Stimulated activated CD4-positive, alpha-beta T cell treated with anti-CD3 and anti-CD28 coated beads, TNF-alpha, amount 100 ng/mL, for 4 hours (primary cell): ENCODE measurements at places on chromosomes 3 and 15.

GRCh38 chr15:91942720-91943394 is 89.3 kb downstream of the SLCO3A1 start:
- peak; percentile 3 for DNase-seq

GRCh38 chr3:184594371-184595001 is 32.9 kb downstream of the EPHB3 start:
- no peak for DNase-seq

- DNase-seq = no peak
Observed at GRCh38 chr3:127206611-127207516, 13.9 kb downstream of the PRR23E start.

DNA sequence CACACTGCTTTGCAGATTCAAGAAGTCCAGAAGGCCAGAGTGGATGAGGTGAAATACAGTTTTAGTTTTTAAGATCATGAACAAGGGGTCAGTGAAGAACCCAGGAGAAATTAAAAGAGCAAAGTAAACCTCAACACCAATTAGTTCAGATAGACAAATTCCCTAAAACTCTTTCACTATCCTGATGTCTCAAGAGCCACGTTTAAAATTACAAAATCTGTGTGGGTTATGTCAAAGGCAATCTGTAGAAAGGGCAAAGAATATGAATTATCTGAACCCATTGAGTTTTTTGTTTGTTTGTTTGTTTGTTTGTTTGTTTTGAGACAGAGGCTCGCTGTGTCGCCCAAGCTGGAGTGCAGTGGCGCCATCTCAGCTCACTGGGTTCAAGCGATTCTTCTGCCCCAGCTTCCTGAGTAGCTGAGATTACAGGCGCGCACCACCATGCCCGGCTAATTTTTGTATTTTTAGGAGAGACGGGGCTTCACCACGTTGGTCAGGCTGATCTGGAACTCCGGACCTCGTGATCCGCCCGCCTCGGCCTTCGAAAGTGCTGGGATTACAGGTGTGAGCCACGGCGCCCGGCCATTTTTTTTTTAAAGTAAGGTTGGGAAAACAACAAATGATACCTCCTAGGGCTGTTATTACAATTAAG is 32.1 kb upstream of the ST3GAL6 start:
- DNase-seq = no peak

GRCh38 chr3:13099707-13100106 is 26.5 kb upstream of the IQSEC1 start:
- DNase-seq = no peak

GRCh38 chr3:171126478-171127209 is 100.1 kb upstream of the SLC2A2 start:
- no peak for DNase-seq

GRCh38 chr15:48221885-48222284 is 15.8 kb downstream of the SLC12A1 start:
- no peak for DNase-seq

DNA sequence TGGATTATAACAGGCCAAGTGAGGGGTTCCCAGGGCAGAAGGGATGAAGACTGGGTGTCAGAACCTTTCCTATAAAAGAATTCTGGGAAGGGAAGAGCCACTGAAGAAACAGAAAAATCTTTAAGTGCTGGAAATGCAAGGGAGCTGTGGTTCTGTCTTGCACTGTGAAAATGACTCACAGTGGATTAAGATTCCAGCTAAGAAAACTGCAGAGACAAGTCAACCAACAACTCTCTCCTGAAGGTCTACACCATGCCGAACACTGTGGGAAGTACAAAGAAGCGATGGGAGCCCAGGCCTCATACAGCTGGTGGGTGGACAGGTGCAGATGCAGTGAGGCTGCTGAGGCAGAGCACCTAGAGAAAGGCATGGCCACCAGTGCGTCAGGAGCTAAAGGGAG is 27.7 kb downstream of the ZDHHC3 start:
- no peak for DNase-seq
